ENCODE measurements at places on chromosomes 5 and 9. TPM values are rescaled to one million over a fixed set of nuclear protein-coding genes. Genes with fewer than 3 reads are reported as not detected.

The MYMK gene
- not detected for total RNA-seq

The CDC20B gene
- total RNA-seq = not detected

The ATP6V1G1 gene
- 84.4 TPM for total RNA-seq

The RLN2 gene
- total RNA-seq = not detected

The ARL14EPL gene
- 0.11 TPM for total RNA-seq

The PCDHAC1 gene
- total RNA-seq = under 0.01 TPM

The TEX48 gene
- total RNA-seq = not detected

The TARS1 gene
- 215 TPM for total RNA-seq

The MARCOL gene
- not detected for total RNA-seq

All from articular chondrocyte of knee joint (primary cell).